Hepatocyte (in vitro differentiated cells): ENCODE measurements at places on chromosomes 12 and 14. TPM values are rescaled to one million over a fixed set of nuclear protein-coding genes. Genes with fewer than 3 reads are reported as not detected.
A peak's percentile ranks its signal among the peaks of the same experiment; 100 is the strongest.

- H3K4me1 ChIP-seq, result peaks cover 3% of the 10 kb centered on the region
- no peak overlapping the region for H3K4me3 ChIP-seq
- no peaks in the 10 kb centered on the region for H3K36me3 ChIP-seq
Observed at GRCh38 chr12:94717656-94718055, 67.3 kb upstream of the TMCC3 start.

DNA sequence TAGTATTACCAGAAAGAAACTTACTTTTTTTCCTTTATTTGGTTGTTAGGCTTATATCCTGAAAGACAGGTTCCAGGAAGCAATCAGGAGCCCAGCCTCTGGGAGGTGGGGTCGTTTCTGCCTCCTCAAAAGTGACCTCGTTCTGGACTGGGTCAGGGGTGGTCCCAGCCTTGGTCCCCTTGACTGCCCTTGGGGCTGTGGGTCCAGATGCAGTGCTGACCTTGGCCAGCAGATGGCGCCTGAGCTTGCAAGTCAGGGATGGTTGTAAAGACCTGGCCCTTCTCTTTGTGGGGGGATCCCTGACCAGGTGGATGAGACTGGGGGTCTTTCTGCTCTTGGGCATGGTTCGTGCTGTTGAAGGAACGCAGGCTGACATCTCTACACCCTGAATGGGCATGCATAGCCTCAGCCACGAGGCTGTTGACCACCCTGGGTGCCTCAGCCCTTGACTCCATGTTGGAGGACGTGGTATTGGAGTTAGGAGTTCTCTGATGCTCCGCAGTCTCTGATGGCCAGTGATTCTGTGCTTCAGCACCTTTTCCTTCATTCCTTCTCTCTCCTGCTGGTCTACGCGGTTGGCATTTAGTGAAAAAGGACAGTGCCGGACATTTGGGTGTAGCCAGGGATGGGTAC, 62.4 kb downstream of the ADCK1 start:
- no peaks in the 10 kb centered on the region for H3K36me3 ChIP-seq
- H3K27ac ChIP-seq, result no peak overlapping the region
- no peaks in the 10 kb centered on the region for H3K27me3 ChIP-seq
- DNase-seq, result peak; percentile 80
- no peaks in the 10 kb centered on the region for H3K4me1 ChIP-seq

DNA sequence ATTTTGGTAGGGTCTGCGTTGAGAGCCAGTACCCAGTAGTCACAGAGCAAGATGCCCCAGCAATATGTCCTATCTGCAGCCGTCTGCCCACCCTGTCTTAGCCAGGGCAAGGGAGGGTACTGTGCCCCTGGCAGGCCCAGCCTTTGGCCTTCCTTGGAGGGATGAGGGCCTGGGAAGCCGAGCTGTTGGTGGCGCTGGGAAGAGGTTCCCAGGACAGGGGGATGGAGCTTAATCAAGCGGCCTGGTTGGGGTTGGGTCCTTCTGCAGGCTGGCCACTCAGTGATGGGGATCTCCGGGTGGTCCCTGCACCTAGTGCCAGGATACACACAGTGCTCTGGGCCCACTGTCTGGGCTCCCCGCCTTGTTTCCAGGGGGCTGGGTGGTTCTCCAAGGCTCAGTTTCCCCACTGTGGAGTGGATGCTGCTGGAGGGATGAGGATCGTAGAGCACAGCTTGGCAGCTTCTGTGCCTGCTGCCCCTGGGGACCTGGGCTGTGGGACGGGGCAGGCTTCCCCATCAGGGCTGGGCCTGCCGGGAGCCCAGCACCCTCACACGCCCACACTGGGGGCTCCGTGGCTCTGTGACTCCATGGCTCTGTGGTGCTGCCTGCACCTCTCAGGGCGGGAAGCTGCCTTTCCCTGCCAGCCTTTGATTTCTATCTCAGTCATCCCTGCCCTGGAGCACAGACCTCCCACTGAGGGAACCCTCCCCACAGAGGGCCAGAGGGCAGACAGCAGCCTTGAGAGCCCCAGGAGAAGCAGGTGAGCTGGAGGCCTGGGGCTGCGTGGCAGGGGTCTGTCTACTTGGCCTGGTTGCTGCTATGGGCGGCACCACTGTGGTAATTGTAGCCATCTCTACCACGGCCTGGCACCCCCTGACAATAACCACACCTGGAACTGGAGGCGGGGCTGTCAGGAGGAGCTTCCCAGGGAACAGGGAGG, 357.0 kb downstream of the TMEM121 start:
- H3K4me3 ChIP-seq, result no peak overlapping the region
- no peak for DNase-seq
- no peak overlapping the region for H3K27ac ChIP-seq
- H3K4me1 ChIP-seq, result no peaks in the 10 kb centered on the region
- H3K36me3 ChIP-seq, result no peaks in the 10 kb centered on the region

- no peak overlapping the region for H3K4me3 ChIP-seq
- peak overlapping the region; percentile 68 for H3K27ac ChIP-seq
- H3K4me1 ChIP-seq, result peaks cover 16% of the 10 kb centered on the region
- DNase-seq, result peak; percentile 38
- no peaks in the 10 kb centered on the region for H3K36me3 ChIP-seq
Observed at GRCh38 chr14:90336985-90337384, 5.2 kb upstream of the NRDE2 start.

DNA sequence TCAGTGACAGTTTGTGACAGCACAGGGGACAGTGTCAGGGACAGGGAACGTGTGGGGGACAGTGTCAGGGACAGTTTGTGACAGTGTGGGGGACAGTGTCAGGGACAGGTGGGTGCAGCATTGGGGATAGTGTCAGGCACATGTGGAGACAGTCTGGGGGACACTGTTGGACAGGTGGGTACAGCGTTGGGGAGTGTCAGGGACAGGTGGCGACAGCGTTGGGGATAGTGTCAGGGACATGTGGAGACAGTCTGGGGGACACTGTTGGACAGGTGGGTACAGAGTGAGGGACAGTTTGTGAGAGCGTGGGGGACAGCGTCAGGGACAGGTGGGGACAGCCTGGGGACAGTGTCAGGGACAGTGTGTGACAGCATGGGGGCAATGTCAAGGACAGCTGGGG, 140.0 kb downstream of the TMEM121 start:
- no peaks in the 10 kb centered on the region for H3K4me1 ChIP-seq
- no peak overlapping the region for H3K27ac ChIP-seq
- H3K36me3 ChIP-seq, result no peaks in the 10 kb centered on the region
- DNase-seq, result no peak
- no peak overlapping the region for H3K4me3 ChIP-seq

DNA sequence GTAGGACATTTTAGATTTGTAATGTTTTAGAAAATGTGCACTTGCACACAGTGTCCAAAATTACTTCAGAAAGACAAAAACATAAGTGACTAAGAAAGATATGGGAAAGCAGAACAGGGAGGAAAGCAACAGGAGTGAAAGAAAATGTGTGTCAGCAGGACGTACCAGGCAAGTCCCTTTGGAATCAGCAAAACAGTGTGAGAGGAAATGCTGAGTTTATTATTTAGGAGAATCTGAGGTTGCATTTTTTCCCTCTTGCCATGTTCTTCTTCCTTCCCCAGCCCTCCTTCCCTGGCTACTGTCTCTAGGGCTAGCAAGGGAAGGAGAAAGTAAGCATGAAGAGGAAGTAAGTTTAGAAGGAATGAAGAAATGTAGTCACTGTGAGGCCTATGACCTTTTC, 67.7 kb upstream of the CD163 start:
- H3K27ac ChIP-seq, result no peak overlapping the region
- no peaks in the 10 kb centered on the region for H3K4me1 ChIP-seq
- no peaks in the 10 kb centered on the region for H3K27me3 ChIP-seq
- no peak overlapping the region for H3K4me3 ChIP-seq
- H3K36me3 ChIP-seq, result no peaks in the 10 kb centered on the region
- DNase-seq, result no peak

GRCh38 chr12:107584563-107584962, 101.0 kb upstream of the PWP1 start:
- H3K4me1 ChIP-seq, result peaks cover 9% of the 10 kb centered on the region
- H3K36me3 ChIP-seq, result no peaks in the 10 kb centered on the region
- no peak for DNase-seq
- H3K27me3 ChIP-seq, result peaks cover 34% of the 10 kb centered on the region
- H3K27ac ChIP-seq, result no peak overlapping the region

DNA sequence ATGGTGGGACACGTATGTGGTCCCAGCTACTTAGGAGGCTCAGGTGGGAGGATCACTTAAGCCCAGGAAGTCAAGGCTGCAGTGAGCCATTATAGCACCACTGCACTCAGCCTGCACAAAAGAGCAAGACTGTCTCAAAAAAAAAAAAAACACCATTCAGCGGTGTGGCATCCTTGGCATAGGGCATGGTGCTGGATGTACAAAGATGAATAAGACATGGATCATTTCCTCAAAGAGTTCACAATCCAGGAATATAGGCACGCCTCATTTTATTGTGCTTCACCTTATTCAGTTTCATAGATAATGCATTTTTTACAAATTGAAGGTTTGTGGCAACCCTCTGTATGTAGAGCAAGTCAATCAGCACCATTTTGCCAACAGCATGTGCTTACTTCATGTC, 6.4 kb downstream of the CINP start:
- DNase-seq, result no peak
- H3K4me3 ChIP-seq, result no peak overlapping the region
- H3K36me3 ChIP-seq, result no peaks in the 10 kb centered on the region

- H3K36me3 ChIP-seq, result no peaks in the 10 kb centered on the region
- no peak for DNase-seq
- no peak within 1 kb of the TSS for H3K4me3 ChIP-seq
Observed at GRCh38 chr12:117361347-117361751, at the start of gene NOS1. NOS1 (minus strand) TSS chr12:117361626; CDS start chr12:117331069, 30,557 bp downstream.

DNA sequence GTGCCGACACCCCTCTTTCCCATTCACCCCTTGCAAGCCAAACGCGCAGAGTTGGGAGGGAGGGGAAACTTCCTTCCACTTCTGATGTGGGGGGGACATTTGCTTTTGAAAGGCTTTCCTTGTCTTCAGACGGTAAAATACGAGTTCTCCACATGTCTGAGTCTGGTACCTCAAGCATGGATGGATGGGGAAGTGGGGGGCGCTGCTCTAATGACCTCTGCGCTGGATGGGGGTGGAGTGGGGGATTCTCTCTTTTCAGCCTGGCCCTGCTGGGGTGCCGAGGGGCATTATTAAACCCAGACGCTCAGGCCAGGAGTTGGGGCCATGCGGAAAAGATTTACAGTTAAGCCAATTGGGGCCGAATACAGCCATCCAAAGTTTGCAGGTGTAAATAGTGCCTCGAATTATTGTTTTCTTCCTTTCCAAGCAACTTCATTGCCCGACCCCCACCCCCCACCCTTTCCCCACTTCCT, 9.1 kb upstream of the TBX3 start:
- H3K27me3 ChIP-seq, result peaks cover 30% of the 10 kb centered on the region
- H3K4me3 ChIP-seq, result peak overlapping the region; percentile 31
- peaks cover 67% of the 10 kb centered on the region for H3K4me1 ChIP-seq
- no peak for DNase-seq

DNA sequence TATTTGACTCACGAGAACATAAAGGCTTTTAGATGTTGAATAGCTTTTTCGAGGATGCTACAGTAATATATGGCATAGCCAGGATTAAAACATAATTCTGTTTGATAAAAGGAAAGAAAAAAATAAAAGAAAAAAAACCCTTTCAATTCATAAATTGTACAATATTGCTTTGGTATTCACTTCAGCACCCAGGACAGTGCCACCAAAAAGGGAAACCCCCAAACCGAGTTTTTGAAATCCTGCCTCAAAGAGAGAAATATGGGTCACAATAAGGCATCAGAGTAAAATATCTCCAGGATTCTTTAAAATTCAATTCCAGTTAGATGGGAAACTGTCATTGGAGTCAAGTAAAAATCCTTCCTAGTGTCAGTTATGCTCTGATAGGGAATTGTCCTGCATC, 551.2 kb upstream of the SEL1L start:
- H3K4me1 ChIP-seq, result no peaks in the 10 kb centered on the region
- H3K4me3 ChIP-seq, result no peak overlapping the region
- no peaks in the 10 kb centered on the region for H3K27me3 ChIP-seq

DNA sequence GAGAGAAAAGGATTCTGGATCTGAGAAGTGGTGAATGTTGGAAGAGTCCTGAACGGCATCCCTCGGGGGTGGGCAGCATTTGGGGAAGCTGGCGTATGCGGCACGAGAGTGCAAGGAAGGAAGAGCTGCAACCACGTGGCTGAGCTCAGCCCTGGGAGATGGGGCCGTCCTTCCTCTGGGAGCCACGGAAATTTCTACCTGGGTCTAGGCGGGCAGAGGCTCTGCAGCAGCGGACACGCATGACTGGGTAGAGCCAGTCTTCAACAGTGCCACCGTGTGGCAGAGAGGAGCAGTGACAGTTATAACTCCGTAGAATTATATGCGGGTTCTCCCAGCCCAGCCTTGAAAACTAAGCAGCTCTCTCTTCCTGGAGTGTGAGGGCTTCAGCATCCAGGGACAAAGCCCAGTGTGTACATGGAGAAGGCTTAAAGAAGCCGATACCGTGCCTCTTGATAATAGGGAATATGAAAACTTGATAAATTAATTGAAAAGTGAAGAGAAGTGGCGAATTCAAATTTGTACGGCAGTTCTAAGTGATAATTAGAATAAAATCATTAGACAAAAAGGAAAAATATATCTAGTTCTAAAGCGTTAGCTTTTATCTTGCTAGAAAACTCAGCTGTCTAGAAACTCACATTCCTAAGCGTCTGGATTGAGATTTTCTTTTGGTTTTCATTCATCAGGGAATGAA, 82.9 kb upstream of the STXBP6 start:
- H3K27ac ChIP-seq, result no peak overlapping the region
- no peaks in the 10 kb centered on the region for H3K36me3 ChIP-seq
- H3K4me3 ChIP-seq, result no peak overlapping the region
- no peaks in the 10 kb centered on the region for H3K27me3 ChIP-seq

DNA sequence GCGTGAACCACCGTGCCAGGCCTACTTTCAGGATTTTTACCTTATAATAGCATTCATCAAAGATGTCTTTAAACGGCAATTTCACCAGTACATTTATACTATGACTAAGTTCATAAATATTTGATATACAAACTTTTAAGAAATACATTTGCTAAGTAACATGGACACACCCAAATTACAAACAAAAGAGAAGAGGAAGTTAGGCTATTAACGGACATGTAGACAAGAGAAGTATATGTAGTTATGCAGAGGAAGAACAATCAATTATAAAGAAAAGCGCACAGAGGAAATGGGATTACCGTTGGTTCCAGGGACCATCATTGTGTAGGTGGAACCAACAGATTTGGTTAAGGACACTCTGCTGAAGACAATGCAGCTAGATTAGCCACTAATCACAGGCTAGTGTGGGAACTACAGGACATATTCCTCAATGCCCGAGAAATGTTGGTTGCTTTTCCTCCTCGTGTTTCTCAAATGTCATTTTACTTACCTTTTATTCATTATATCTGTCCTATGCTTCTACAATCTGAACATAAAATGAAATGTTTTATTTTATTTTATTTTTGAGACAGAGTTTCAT, 24.0 kb upstream of the PKP2 start:
- H3K27me3 ChIP-seq, result no peaks in the 10 kb centered on the region
- no peak for DNase-seq
- no peaks in the 10 kb centered on the region for H3K36me3 ChIP-seq
- H3K27ac ChIP-seq, result no peak overlapping the region
- H3K4me1 ChIP-seq, result no peaks in the 10 kb centered on the region

- DNase-seq, result no peak
- no peaks in the 10 kb centered on the region for H3K36me3 ChIP-seq
- no peaks in the 10 kb centered on the region for H3K27me3 ChIP-seq
- H3K27ac ChIP-seq, result no peak overlapping the region
Observed at GRCh38 chr12:59578254-59578653, 17.6 kb upstream of the SLC16A7 start.

GRCh38 chr14:52338051-52338681, 24.1 kb downstream of the PTGER2 start:
- no peak overlapping the region for H3K27ac ChIP-seq
- peak; percentile 25 for DNase-seq
- no peaks in the 10 kb centered on the region for H3K4me1 ChIP-seq
- H3K27me3 ChIP-seq, result no peaks in the 10 kb centered on the region
- no peaks in the 10 kb centered on the region for H3K36me3 ChIP-seq

The PZP gene
- polyA plus RNA-seq, result 0.45 and 0.49 TPM in 2 replicates

The PRH2 gene
- polyA plus RNA-seq, result 0.36 TPM in 1 of 2 replicates, not detected in the other

The AVPR1A gene
- 0.58 and 1.1 TPM in 2 replicates for polyA plus RNA-seq

The KRT82 gene
- polyA plus RNA-seq, result not detected in 2 replicates

The AKAP6 gene
- 0.46 and 1.1 TPM in 2 replicates for polyA plus RNA-seq

The OAS3 gene
- 5.5 and 6.6 TPM in 2 replicates for polyA plus RNA-seq
